COR-L47 (cell line): ENCODE measurements at places on chromosomes 7 and 10.

GRCh38 chr7:17787257-17787656, 153.0 kb downstream of the SNX13 start:
- no peak for DNase-seq

- DNase-seq: no peak
Measured at GRCh38 chr7:137579913-137580640, 236.5 kb upstream of the PTN start.

- no peak for DNase-seq
Measured at GRCh38 chr7:105742787-105743186, 133.6 kb downstream of the ATXN7L1 start.

DNA sequence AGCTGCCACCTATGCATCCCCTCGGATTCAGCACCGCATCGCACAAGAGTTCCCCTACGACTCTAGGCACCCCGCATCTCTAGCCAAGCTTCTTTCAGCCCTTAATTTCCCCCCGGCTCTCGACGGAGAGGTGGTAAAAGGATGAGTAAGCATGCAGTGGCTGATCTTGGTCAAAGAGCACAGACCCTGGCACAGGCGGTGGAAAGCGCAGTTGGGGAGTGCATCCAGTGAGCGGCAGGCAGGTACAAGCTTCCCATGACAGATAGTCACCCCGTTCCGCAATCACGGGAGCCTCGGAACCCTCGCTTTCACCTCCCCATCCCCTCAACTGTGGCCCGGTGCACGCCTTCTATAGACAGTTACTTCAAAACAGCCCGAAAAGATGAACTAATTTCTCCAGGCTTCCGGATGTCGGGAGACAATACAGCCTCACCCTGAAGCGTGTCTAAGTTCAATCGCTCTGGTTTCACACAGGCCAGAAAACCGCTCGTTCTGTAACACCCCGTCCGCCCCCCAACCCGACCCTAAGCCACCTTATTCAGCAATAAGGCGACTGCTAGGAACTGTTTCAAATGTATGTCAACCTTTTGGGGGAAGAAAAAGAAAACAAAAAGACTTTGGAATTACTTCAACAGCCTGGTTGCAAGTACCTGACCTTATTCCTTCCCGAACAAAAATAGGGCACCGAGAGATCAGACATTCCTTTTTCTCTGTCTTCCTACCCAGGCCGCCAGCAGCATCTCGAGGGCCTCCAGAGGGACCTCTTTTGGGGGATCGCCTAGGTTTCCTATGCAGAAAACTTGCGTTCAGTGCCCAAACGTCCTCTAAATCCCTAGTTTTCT, 1.4 kb downstream of the RHEB start:
- peak; percentile 21 for DNase-seq

DNA sequence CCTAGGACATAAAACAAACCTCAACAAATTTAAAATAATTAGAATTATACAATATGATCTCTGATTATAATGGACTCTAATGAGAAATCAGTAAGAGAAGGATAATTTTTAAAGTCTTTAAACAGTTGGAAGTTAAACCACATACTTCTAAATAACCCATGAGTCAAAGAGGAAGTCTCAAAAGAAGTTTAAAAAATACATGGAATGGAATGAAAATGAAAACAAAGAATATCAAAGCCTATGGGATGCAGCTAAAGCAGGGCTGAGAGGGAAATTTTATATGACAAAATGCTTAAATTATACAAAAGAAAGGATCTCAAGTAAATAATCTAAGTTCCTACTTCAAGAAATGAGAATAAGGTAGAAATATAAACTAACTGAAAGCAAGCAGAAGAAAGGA, 460.5 kb downstream of the RPS24 start:
- DNase-seq: no peak

DNA sequence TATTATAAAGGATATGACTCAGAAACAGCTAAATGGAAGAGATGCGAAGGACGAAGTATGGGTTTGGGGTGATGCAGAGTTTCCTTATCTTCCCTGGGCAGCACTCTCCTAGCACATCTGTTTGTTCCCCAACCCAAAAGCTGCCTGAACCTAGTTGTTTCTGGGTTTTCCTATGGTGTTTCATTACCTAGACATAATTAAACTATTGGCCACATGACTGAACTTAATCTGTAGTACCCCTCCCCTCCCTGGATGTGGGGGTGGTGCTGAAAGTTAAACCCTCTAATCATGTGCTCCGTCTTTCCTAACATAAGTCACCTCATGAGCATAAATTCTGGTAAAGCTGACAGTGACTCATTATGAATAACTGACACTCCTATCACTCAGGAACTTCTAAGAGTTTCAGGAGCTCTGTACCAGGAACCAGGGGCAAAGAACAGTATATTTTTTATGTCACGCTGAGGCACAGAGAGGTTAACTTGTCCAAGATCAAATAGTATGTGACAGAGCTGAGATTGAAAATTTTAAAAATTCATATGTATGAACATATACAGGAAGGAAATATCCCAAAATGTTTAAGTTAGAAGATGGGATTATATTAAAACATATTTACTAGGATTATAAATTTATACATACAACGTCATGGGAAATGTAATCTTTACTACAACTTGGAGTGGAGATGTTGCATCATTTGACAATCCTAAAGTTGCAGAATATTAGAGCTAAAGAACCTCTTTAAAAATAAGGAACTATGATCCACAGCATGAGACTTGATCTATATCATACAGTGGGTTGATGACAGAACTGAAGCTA, 4.8 kb downstream of the STRIP2 start:
- no peak for DNase-seq

DNA sequence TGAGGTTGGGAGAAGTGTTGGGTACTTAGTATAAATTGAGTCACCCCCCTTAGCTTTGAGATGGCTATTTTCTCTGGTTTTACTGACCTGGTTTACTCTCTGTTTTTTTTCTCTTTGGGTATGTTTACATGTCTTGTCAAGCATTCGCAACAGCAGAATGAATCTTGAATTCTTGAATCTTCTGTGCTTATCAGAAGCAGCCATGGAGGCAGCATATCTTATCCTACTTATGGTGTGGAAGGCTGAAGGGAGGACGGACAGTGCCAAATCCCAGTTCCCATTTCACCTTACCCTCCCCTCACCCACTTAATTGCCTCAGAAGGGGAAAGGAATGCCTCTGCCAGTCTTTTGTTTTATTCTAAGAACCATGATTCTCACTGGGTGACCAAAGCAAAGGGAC, 3.7 kb downstream of the SND1 start:
- DNase-seq: no peak

GRCh38 chr7:43658718-43659548, 70.4 kb downstream of the COA1 start:
- DNase-seq: no peak

GRCh38 chr10:88474884-88475844, 108.0 kb downstream of the RNLS start:
- DNase-seq: no peak

- DNase-seq: no peak
Measured at GRCh38 chr7:48782511-48782910, 141.8 kb upstream of the CDC14C start.

- DNase-seq: no peak
Measured at GRCh38 chr7:156223935-156224832, 411.9 kb upstream of the SHH start.

GRCh38 chr10:118543714-118544400, 51.6 kb downstream of the PRLHR start:
- DNase-seq: peak; percentile 55

- no peak for DNase-seq
Measured at GRCh38 chr7:155807065-155807671, 5.1 kb downstream of the SHH start.

DNA sequence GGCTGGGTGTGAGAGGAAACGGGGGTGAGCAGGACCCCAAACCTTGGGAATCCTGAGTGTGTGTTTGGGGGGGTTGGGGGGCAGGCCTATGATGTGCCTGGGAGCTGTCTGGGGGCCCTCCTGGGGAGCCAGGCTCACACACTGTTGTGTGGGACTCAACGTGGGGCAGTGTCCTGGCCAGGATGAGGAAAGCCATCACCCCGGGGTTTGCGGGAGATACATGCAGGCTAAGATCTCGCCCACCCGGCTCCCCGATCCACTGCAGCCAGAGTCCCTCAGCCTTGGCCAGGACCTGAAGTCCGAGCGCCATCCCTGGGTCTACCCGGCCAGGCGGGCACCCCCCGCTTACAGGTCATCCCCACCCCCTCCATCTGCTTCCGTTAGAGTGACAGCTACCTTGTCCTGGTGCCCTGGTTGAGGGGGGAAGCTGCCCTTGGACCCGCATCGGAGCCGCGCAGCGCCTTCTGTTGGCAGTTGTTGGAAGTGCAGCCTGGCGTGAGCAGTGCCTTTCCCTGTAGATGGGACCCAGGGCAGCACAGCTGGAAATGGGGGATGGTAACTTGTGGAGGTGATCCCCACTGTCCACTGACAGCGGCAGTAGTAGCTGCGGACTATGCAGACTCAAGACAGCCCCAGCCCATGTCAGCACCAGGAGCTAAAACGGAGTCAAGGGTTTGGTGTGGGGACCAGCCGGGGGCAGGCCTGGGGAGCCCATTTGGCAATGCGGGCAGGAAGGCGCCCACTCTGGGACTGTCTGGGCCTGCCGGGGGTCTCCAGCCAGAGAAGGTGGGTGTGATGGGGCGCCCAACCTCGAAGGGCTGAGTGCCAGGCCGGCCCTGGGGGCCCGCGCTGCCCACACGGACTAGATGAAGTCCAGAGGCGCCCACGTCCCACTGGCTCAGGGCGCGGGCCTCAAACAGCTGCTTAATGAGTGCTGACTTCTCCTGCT, 885.6 kb upstream of the ZNF722 start:
- DNase-seq: no peak

GRCh38 chr10:35208949-35209613, 82.4 kb downstream of the CREM start:
- DNase-seq: no peak

DNA sequence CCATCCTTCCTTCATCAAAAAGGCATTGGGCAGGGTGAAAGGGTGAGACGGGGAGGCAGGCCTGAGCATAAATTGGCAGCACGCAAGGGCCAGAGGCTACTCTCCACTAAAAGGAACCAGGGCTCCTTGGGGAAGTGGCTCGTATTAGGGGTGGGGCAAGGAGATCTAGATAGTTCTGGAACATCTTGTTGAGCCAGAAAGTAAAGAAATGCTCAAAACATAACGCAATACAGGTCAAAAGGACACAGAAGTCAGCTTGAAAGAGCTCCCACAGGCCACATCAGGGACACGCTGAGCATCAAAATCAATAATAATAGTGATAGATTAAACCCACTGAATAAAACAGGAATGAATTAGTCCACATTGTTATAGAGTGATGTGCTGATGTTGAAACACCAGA, 203.1 kb downstream of the ELMO1 start:
- DNase-seq: no peak

DNA sequence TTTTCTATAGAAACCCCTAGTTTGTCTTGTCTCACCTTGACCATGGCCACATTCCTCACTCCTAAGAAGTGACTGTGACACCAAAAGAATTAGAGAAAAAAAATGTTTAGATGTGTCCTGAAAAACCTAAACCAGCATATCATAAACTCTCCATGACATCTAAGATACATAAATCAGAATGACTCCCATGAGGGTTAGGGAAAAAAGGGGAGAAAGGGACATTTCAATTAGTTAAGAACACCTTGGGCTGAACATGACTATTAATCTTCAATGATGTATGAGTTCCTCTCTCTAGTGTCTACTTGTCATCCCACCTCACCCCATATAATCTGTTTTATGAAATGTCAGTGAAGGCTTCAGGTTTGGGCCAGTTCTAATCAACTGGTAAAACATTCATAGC, 31.1 kb downstream of the KDM7A start:
- no peak for DNase-seq

DNA sequence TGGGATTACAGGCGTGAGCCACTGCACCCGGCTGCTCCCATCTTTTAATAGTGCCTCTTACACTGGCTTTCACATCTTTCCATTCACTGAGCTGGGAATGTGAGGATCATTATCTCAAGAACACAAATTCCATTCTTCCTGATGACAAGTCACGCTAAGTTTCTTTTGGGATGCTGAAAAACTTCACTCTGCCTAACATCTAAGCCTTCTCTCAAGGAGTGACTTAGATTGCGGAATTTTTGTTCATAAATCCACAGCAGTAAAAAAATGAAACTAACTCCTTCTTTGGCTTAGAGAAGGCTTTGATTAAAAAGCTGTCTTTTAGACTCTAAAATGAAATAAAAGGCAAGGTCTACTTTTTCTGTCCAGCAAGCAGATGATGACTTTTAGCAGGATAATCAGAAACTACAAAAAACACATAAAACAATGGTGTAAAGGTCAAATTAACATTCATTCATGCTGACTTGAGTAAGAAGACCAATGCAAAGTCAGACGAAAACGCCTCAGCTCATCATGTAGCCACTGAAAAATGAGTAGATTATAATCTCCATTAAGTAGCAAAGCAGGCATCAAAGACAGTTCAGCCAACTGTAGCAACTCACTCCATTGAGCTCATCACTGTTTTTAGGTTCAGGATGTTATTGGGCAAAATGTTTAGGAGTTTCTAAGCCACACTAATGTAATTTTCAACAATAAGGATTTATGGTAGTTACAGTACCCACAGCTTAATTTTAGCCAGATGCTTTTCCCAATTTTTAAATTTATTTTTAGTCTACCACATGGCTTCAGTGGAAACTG, 178.8 kb downstream of the ELMO1 start:
- DNase-seq: no peak

GRCh38 chr7:131649003-131649541, 92.6 kb upstream of the PODXL start:
- no peak for DNase-seq

DNA sequence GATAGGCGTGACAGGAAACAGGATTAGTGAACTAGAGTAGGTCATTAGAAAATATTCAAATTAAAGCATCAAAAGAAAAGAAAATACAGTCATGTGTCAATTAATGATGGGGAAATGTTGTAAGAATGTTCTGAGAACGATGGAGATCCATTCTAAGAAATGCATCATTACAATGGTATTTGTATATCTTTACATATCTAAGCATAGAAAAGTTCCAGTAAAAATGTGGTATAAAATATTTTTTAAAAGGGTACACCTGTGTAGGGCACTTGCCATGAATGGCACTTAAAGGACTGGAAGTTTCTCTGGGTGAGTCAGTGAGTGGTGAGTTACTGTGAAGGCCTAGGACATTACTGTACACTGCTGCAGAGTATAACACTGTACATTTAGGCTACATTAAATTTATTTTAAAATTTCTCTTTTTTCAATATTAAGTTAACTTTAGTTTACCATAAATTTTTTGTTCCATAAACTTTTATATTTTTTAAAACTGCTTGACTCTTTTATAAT, 282.5 kb downstream of the BMPER start:
- no peak for DNase-seq

DNA sequence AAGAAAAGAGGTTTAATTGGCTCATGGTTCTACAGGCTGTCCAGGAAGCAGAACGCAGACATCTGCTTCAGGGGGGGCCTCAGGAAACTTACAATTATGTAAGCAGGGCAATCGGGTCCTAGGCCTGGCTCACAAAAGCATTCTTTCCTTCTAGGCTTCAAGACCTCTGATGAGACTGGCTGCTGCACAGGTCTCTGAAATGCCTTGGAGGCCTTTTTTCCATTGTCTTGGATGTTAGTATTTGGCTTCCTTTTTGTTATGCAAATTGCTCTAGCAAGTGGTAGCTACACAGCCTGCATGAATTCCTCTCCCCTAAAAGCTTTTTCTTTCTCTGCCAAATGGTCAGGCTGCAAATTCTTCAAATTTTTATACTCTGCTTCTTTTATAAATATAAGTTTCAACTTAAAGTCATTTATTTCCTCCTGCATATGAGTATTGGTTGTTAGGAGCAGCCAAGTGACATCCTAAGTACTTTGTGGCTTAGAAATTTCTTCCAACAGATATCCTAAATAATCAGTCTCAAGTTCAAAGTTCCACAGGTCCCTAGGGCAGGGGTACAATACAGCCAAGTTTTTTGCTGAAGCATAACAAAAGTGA, 83.1 kb upstream of the SEMA3A start:
- DNase-seq: no peak

- no peak for DNase-seq
Measured at GRCh38 chr10:96889415-96890171, 57.5 kb downstream of the LCOR start.
